ENCODE measurements at places on chromosomes 16 and 17.

- H3K36me3 ChIP-seq, result no peaks in the 10 kb centered on the region
- no peak overlapping the region for H3K4me3 ChIP-seq
- no peak overlapping the region for H3K27ac ChIP-seq
- DNase-seq, result no peak
- no peaks in the 10 kb centered on the region for H3K27me3 ChIP-seq
Measured at GRCh38 chr16:81817789-81818567, 38.9 kb downstream of the PLCG2 start.

DNA sequence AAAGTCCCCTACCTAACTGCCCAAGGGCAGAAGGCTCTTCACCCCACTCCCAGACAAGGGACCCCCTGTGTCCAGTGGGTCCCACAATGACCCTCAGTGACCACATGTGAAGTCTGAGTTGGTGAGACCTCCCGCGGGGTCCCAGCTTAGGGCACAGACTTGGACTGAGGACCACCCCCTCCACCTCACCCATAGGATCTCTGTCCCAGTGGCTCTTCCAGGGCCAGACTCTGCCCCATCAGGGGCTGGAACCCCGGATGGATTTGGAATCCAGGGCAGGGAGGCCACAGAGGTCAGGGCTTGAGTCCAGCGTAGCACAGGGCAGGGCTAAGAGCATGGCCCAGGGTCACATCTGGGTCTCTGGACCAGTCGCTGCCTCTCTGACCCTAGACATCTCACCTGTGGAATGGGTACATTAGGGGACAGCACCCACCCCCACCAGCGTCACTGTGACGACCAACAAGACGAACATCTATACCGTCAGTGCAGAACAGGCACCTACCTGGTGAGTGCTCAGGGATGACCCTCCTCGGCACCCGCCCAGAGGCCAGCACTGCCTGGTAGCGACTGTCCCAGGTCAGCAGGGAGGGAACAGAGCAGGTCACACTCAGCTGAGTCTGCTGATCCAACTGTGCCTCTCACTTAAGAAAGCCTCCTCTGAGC, 37.7 kb downstream of the TNFRSF13B start:
- no peak for DNase-seq
- no peaks in the 10 kb centered on the region for H3K36me3 ChIP-seq
- no peak overlapping the region for H3K27ac ChIP-seq
- H3K4me3 ChIP-seq, result no peak overlapping the region
- no peaks in the 10 kb centered on the region for H3K4me1 ChIP-seq

GRCh38 chr17:75832164-75832651, 12.0 kb downstream of the UNC13D start:
- H3K4me1 ChIP-seq, result peaks cover 24% of the 10 kb centered on the region
- H3K36me3 ChIP-seq, result no peaks in the 10 kb centered on the region
- H3K4me3 ChIP-seq, result peak overlapping the region; percentile 12
- DNase-seq, result no peak
- H3K27me3 ChIP-seq, result no peaks in the 10 kb centered on the region

GRCh38 chr16:50765260-50765659, 23.4 kb downstream of the CYLD start:
- no peak overlapping the region for H3K4me3 ChIP-seq
- DNase-seq, result no peak
- no peaks in the 10 kb centered on the region for H3K4me1 ChIP-seq
- peaks cover 56% of the 10 kb centered on the region for H3K36me3 ChIP-seq
- no peak overlapping the region for H3K27ac ChIP-seq

GRCh38 chr16:8962393-8963009, 1.2 kb downstream of the USP7 start:
- no peaks in the 10 kb centered on the region for H3K27me3 ChIP-seq
- DNase-seq, result no peak
- H3K4me1 ChIP-seq, result peaks cover 54% of the 10 kb centered on the region
